ENCODE measurements at places on chromosomes 16 and 17.

DNA sequence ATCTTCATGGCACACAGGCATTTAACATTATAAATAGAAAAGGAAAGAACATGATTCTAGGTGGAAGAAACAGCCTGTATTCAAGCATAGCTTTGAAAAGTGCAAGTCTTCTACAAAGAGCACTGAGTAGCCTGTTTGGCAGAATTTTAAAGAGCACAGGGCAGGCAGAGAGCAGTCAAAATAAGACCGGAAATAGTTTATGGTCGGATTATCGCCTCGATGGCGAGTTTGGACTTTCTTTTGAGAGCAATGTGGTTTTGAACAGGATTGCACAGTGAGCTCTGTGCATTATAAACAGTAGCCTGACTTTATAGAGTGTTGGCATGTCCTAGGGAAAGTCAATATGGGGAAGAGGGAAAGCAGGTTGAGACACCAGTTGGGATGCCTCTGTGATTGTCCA is 6.2 kb upstream of the TMEM100 start:
- DNase-seq = no peak

- DNase-seq = no peak
Observed at GRCh38 chr17:64533784-64534183, 27.0 kb downstream of the CEP95 start.

DNA sequence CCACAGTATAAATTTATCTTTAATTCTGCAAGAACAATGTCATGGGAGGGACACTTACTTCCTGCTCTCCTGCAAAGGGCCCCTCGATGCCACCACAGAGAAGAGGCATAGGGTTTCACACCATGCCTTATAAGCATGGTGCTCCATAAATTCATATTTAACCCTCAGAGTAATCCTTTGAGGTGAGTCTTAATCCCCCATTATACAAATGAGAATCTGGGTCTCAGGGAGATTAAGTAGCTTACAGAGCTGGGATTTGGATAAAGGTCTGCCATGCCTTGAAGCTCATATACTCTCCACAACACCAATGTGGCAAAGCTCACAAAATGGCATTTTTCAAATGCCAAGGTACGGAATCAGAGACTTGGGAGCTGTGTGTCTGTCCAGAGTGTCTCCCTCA is 268.5 kb upstream of the CCL2 start:
- no peak for DNase-seq

DNA sequence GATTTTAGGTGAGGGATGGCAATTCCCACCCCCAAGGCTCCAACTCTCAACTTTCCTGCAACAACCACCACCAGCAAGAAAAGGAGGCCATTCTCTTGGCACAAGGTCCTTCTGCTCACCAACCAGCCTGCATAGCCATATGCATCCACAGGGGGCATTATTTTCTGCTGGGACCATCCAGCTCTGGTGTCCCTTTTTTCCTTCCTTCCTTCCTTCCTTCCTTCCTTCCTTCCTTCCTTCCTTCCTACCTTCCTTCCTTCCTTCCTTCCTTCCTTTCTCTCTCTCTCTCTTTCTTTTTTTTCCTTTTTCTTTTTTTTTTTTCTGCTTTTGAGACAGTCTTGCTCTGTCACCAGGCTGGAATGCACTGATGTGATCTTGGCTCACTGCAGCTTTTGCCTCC is 21.1 kb upstream of the COX10 start:
- no peak for DNase-seq

DNA sequence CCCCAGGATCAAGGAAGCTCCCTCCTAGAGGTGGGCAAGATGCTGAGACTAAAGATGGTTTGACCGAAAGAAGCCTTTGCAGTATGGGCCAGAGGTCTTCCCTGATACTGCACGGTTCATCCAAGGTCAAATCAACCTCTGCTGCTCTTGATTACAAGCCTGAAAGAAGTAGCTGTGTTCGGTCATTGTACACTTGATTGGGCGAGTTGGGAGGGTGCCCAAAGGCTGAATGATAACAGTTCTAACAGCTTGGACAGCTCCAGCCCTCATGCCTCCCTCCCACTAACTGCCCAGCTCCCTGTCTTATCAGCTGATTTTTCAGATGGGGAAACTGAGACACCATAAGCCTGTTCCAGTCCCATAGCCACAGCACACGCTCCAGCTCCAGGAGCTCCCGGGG is 42.8 kb downstream of the ABCC12 start:
- no peak for DNase-seq

- no peak for DNase-seq
Observed at GRCh38 chr17:67663457-67663856, 54.3 kb upstream of the NOL11 start.

DNA sequence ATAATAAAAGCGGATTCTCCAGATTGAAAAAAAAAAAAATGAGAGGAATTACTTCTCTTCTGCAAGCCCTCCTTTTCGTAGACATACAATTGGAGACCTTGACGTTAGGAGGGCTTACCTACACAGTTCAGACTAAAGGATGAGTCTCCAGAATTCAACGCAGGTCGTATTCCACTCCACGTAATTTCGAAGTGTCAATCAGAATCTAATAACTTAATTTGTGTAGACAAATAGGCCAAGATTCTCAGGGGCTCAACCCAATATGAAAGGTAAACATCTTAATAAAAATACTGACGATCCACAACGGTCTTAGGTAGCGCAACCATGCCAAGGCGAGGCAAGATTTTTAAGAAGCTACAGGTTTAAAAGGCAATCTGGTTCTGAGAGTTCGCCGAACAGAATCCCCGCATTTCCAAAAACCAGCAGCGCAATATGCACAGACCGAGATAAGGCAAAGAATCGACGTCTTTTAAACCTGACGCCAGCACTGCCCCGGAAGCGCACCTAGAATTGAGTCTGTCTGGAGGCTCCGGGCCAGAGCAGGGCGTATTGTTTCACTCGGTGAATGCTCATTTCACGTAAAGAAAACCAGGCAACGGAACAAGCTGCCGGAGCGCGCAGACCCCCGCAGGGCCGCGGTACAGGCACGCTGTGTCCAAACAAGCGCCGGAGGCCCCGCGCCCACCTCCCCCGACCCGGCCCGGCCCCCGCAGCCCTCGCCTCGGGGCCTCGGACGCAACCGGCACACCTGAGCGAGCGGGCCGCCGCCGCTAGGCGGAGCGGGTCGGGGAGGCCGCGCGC is 623 bp downstream of the MBTPS1 start:
- DNase-seq = peak; percentile 55

- DNase-seq = peak; percentile 15
Observed at GRCh38 chr16:1182950-1183907, 30.3 kb downstream of the CACNA1H start.

DNA sequence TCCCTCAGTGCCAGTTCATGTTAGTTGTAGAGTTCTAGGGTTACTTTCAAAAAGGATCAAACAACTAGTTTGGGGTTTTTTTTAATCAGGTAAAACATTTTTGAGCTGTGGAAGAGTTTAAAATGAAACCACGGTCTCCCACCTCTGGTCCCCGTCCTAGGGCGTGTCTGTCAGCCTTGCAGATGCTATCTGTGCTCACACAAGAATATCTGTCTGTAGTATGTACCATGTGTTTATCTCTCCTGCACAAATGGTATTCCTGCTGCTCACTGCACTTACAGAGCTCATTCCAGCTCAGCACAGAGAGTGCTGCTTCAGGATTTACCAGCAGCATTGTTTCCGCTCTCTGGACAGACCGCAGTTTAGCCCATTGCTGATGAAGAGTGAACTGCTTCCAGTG is 38.9 kb downstream of the UBN1 start:
- no peak for DNase-seq

GRCh38 chr16:81611721-81612120 is 167.1 kb downstream of the CMIP start:
- no peak for DNase-seq

GRCh38 chr16:66064801-66065530 is 301.5 kb upstream of the CDH5 start:
- no peak for DNase-seq

- DNase-seq = no peak
Observed at GRCh38 chr17:65085951-65086350, 29.4 kb upstream of the GNA13 start.

GRCh38 chr17:77083531-77083930 is 57.2 kb upstream of the SEC14L1 start:
- peak; percentile 92 for DNase-seq

GRCh38 chr16:15073101-15073500 is 17.2 kb upstream of the NTAN1 start:
- no peak for DNase-seq

GRCh38 chr17:15882058-15882720 is 62.7 kb upstream of the ADORA2B start:
- DNase-seq = no peak

- DNase-seq = peak; percentile 46
Observed at GRCh38 chr17:81332914-81333528, 37.9 kb upstream of the SLC38A10 start.

- DNase-seq = no peak
Observed at GRCh38 chr17:36183001-36183971, 6.8 kb upstream of the TBC1D3B start.

DNA sequence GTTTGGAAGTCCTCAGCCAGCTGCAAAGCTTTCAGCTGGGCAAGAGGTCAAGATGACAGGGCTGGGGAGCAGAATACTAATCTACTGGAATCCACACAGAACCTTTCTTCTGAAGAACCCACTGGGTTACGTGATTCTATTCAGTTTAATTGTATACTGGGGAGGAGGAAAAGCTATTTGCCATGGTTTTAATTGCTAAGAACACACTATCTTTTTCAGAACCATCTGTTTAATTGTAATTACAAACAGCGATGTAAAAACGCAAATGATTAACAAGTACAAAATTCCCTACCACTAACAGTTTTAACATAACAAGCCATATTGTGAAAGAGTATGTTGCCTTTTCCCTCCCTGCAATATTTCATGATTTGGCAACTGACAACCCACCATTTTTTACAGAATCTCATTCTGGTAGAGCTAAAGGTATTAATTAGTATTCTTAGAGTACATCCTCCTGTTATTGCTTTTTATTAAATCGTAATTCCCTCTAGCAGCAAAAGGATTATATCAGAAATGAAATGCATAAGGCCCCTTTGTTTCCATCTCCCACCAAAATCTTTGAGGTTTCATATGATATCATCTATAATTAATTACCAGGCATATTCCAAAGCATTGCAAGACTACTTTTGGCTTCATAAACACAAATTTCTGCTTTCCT is 12.1 kb downstream of the HYDIN start:
- DNase-seq = no peak

DNA sequence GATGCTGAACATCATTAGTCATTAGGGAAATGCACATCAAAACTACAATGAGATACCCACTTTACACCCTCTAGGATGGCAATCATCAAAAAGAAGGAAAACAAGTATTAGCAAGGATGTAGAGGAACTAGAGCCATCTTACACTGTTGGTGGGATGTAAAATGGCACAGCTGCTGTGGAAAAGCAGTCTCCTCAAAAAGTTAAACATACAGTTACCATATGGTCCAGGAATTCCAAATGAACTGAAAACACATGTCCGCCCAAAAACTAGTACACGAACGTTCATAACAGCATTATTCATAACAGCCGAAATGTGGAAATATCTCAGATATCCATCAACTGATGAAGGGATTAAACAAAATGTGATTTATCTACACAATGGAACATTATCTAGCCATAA is 7.0 kb downstream of the FBF1 start:
- DNase-seq = no peak

GRCh38 chr17:49861150-49861884 is 13.4 kb upstream of the TAC4 start:
- peak; percentile 39 for DNase-seq

GRCh38 chr17:32672711-32673110 is 185.9 kb downstream of the CDK5R1 start:
- DNase-seq = no peak

- DNase-seq = no peak
Observed at GRCh38 chr17:82703036-82703745, 4.7 kb upstream of the RAB40B start.

DNA sequence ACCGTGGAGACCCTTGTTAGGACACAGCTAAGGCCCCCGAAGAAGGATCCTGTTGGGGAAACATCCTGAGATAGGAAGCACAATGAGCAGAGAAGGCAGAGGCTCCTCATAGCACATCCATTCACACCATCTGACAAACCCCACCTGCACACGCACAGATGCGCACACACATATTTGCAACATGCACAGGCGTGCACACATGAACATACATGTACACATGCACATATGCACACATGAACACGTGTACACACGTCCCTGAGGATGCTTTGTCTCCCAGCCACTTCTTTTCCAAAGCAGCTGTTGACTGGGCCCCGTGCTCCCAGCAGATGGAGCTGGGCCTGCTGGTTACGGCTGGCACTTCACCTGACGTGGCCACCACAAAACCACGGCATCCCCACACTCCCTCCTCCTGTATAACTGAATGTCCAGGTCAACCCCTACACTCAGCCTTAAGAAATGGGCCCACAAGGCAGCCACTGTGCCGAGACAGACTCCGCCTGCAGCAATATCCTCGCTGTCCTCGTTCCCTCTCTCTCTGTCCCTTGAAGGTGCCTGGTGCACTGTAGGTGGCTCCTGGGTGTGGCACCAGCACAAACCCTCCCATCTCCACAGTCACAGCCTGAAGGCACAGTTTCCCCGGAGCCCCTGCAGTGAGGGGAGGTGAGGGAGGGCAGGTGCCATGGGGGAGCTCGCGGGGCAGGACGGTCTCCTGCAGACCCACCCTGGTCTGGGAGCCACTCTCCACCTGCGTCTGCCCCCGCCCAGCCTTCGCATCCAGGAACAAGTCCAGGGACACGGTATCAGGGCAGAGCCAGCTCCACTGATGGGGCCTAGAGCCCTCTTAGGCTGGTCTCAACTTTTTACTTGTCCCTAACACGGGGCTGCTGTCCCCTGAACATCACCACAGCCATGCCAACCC is 183.0 kb downstream of the RBFOX3 start:
- no peak for DNase-seq

- DNase-seq = no peak
Observed at GRCh38 chr17:39549747-39550573, 57.8 kb downstream of the NEUROD2 start.

DNA sequence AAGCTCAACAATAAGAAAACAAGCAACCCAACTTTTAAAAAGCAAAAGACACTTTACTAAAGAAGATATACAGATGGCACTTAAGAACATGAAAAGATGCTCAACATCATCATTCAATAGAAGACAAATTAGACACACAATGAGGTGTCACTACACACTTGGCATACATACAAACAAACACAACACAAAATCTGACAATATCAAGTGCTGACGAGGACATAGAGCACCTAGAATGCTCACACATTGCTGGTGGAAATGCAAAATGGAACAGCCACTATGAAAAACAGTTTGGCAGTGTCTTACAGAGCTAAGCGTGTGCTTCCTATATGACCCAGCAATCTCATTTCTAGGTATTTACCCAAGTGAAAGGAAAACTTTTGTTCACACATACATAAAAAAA is 18.9 kb downstream of the RPRML start:
- DNase-seq = no peak

DNA sequence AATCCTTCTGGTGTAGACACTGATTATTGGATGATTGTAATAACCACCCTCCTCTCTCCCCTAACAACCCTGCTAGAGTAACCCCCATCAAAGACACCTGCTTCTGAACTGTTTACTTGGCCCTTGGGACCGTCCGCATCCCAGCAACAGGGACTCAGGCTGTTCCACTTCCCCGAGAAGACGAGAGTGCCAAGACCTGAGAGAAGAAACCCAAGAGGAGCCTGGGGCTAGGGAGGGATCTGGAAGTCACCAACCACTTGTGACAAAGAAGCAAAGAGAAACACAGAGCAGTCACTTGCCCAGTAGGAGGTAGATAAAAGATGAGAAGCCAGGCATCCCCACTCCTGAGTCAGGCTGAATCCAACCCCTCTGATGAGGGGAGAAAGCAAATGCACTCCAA is 84.3 kb downstream of the CDH11 start:
- no peak for DNase-seq

GRCh38 chr17:48219617-48220016 is 112.1 kb downstream of the SNX11 start:
- DNase-seq = peak; percentile 92

- no peak for DNase-seq
Observed at GRCh38 chr17:50265690-50266315, 8.5 kb upstream of the TMEM92 start.

All from NCI-H146 (cell line).